ENCODE measurements at places on chromosomes 13 and 19. TPM values are rescaled to one million over a fixed set of nuclear protein-coding genes. Genes with fewer than 3 reads are reported as not detected.

- DNase-seq = peak; percentile 92
Observed at GRCh38 chr13:41694545-41695301, 237.4 kb downstream of the RGCC start.

DNA sequence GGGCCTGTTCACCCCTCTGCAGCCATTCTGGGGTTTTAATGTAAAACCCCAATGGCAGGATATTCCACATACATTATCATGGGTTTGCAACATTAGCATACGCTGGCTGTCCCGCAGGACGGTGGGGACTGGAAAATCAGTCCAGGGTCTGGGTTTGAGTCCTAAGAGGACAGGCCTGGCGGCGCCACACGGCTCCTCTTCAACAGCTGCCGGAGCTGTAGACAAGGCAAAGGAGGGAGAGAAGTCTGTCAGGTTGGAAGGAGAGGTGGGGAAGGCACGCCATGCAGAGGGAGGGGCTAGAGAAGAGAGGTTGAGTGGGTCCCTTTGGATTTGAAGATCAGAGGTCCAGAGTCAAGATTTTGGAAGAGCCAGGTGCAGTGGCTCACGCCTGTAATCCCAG is 11.9 kb downstream of the NFKBID start:
- DNase-seq = no peak

- DNase-seq = no peak
Observed at GRCh38 chr13:63492604-63493003, 2077.0 kb upstream of the PCDH20 start.

DNA sequence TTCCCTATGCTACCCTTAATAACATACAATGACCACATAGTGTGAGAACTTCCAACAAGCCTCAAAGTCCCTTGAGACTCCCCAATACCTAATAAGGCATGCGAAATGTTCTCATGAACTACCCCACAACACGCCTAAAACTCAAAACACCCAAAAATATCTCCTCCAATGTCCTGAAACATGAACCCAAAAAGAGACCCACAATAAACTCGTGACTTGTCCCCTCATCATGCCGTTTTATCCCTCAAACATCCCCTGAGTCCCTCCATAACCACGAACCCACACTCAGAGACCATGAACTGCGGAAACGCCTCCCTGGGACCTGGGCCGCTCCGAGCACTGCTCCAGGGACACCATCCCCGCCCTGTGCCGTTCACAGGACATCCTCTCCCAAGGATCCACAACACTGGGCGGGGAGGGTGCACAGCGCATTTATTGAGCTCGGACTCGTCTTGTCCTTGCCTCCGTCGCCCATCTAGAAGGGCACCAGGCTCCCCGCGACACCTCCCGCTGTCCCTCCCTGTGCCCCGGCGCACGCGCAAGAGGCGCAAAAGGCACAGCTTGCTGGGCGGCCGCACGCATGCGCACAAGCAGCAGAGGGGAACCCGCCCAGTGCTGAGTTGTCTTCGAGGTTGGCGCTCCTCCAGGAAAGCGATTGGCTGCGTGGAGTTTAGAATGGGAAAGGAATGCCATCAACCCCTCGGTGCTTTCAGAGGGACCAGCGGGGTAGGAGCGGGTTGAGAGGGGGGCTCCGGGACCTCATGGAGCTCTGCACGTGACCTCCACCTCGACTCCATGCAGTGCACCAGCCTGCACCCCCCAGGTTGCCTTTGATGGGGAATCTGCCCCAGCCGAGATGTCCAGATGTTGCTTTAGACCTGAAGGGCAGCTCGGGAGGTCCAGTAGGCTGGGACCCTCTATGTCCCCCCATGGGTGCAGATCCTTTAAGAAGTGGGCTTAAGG is 8.8 kb downstream of the FXYD3 start:
- DNase-seq = peak; percentile 90

DNA sequence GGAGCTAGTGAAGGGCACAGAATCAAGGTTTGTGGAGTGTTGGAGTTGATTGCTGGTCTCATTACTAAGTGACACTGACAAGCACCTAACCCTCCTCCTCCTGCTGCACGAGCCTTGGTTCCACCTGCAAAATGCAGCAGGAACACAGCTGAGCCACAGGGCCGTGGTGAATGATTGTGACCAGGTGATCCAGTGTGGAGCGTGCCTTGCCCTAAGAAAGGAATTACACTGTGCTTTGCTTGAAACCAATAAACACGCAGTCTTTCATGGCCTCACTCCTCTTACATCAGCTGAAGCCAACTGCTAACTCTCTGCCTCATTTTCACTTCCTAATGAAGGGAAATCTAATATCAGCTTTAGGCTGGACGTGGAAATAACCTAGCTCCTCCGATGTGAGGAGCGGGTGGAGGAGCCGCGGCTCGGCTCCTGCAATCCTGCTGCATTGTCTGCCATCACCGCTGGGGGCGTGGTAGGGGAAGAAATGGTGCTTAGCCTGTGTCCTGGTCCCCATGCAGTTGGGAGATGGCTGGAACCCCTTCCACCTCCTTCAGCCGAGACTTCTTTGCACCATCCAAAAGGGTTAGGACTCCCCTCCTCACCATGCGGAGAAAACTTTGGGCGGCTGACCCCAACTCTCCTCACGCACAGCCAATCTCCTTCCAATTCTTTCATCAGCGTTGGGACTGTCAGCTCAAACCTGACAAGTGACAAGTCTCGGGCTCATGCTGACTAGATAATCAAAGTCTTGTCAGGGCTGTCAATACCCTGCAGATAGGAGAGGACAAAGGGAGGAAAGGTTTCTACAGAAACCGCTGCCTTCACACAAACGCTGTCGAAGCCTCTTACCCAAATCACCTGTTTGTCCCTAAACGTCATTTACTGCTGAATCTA is 427.9 kb downstream of the ZNF536 start:
- no peak for DNase-seq

- DNase-seq = no peak
Observed at GRCh38 chr19:3480383-3481091, at the start of gene SMIM24. SMIM24 (minus strand) TSS chr19:3480525; CDS start chr19:3480463, 62 bp downstream.

- no peak for DNase-seq
Observed at GRCh38 chr19:27738569-27739193, 1474.3 kb downstream of the UQCRFS1 start.

DNA sequence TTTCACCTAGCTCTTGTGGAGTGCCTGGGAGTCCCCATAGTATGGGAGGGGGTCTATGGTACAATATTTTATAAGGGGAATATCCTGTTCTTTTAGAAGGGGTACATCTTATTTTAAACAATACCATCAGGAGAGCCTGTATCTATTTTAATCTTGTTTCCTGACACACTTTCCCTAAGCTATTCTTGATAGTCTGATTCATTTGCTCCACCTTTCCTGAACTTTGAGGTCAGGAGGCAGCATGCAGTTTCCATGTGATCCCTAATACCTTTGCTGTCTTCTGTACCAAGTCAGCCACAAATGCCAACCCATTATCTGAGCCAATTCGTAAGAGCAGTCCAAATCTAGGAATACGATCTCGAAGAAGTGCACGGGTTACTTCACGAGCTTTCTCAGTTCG is 86.2 kb downstream of the SLC25A15 start:
- no peak for DNase-seq

DNA sequence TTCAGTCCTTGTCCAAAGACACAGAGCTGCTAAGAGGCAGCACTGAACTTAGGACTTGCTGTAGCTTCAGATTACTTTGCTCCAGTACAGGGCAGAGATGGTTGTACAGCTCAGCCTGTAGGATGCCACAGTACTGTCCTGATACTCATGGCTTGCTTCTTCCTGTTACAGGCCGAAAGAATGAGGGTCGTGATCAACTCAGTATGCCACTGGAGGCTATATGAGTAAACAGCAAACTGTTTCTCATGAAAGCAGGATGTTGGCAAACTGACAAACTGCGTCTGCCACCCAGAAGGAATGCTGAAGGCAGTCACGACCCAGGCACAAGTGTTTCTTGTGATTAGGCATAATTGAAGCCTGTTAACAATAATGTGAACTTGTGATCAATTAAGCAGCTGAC is 2.8 kb downstream of the ZNF749 start:
- DNase-seq = peak; percentile 4

- DNase-seq = no peak
Observed at GRCh38 chr13:32159137-32159869, 127.7 kb downstream of the FRY start.

- no peak for DNase-seq
Observed at GRCh38 chr19:47280183-47280797, 5.6 kb downstream of the INAFM1 start.

GRCh38 chr13:75666646-75667351 is 30.7 kb downstream of the LMO7 start:
- DNase-seq = peak; percentile 41

DNA sequence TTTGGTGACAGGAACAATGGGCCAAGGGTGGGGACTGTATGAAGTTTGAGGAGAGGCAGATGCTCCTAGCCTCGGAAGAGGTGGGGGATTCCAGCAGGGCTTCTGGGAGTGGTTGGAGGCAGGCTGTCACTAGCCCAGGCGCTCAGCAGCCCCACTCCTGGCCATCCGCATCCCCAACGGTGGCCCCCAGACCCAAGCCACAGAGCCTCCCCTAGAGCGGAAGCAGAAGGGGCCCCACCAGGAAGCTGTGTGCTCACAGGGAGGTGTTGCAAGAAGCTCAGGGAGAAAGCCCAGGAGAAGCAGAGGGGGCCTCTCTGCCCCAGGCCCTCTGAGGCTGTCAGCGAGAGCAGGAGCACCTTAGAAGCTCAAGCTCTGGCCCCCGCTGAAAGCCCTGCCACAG is 8.3 kb downstream of the PRAM1 start:
- no peak for DNase-seq

The KIR3DL1 gene
- total RNA-seq = not detected

The LRRC8E gene
- 5.9 TPM for total RNA-seq

The MATK gene
- not detected for total RNA-seq

The STAP2 gene
- total RNA-seq = 2.1 TPM

The CALM3 gene
- 545 TPM for total RNA-seq

Measured in HFFc6 (cell line).